ENCODE measurements at places on chromosomes 2 and 18.

- no peak for DNase-seq
Observed at GRCh38 chr2:33277002-33277426, 199.4 kb upstream of the RASGRP3 start.

- DNase-seq = no peak
Observed at GRCh38 chr2:196233021-196233804, 61.8 kb upstream of the STK17B start.

GRCh38 chr2:75728614-75729419, 18.1 kb upstream of the GCFC2 start:
- DNase-seq = no peak

DNA sequence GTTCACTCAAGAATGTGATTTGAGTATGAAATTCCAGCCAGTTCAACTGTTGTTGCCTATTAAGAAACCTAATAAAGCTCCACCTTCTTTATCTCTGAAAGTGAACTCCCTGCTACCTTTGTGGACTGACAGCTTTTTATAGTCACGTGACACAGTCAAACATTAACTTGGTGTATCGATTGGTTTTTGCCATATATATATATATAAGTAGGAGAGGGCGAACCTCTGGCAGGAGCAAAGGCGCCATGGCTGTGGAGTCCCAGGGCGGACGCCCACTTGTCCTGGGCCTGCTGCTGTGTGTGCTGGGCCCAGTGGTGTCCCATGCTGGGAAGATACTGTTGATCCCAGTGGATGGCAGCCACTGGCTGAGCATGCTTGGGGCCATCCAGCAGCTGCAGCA, at the start of gene UGT1A1:
Gene UGT1A1, plus strand, starts transcription at position 228 of the 400 bp plus-strand sequence. Its CDS starts 18 bp downstream, at position 246.
- DNase-seq = no peak

GRCh38 chr2:66430505-66431273, 4.2 kb upstream of the MEIS1 start:
- DNase-seq = no peak

- DNase-seq = no peak
Observed at GRCh38 chr2:65392609-65393008, 39.8 kb downstream of the SPRED2 start.

DNA sequence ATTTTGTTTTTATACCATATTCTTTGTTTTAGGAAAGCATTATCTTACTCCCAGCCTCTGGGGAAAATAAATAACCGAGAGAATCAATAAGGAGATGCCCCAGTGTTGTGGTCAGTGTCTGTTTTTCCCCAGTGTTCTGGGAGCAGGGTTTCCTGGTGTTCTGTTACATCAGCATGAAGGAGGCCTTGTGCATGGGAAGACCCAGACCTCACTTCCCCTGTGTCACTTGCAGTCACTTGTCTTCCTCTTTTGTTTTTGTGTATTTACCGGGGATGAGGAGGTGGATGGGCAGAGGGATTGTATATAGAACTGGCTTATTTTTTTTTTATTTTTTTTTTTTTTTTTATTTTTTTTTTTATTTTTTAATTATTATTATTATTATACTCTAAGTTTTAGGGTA, 45.0 kb upstream of the MGAT5 start:
- no peak for DNase-seq

- no peak for DNase-seq
Observed at GRCh38 chr2:226423498-226423960, 376.1 kb downstream of the IRS1 start.

DNA sequence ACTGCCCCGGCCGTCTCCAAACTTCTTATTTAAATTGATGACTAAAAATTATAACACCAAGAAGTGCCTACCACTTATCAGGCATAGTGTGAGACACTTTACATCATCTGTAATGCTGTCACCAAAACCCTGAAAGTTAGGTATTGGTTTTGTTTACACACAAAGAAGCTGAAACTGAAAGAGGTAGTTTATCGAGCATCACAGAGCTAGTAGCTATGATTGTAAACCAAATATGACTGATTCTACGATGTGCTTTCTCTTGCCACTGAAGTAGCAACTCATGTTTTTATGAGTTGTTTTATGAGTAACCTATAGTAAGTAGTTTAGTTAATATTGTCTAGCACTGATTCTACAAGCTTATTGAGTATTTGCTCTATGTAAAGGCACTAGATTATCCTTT, 31.5 kb downstream of the DYNC1I2 start:
- DNase-seq = no peak

DNA sequence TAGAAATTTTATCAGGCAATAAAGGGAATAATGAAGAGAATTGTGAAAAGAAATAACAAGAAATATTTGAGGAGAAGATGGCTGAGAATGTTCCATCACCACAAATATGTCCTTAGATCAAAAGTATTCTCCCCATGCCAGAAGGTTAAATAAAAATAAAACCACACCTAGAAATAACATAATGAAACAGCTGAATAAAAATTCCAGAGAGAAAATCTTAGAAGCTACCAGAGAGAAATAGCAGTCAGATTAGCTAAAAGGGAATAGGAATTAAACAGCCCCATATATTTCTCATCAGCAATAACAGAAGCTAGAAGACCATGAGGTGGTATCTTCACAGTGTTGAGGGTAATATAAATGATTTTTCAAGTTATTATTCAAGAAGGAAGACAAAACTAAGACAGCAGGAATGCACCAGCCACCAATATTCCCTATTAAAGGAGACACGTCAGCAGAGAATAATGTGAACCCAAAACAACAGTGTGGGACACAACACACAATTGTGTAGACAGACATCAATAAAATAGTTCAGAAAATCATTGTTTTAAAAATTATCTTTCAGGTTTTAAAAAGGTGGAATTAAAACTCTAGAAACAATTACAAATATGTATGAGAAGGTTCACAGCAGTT, 82.0 kb upstream of the NEDD4L start:
- no peak for DNase-seq

DNA sequence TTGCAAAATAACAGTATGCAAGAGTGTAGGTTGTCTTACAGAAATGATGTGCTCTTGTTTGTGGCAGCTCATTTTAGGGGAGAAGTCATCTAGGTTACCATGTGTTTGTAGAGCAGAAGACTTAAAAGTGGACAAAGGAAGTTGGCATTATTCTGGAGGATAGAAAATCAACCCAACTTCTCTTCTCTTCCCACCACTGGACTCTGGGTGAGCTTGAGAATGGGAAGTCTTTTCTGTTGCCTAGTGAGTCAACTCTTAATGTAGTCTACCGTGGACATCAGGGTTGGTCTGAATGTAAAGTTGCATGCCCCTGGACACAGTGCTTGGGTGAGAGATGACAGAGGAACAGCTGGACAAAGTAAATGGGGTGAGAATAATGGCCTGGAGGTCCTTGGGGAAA, 98.3 kb downstream of the FMNL2 start:
- no peak for DNase-seq

DNA sequence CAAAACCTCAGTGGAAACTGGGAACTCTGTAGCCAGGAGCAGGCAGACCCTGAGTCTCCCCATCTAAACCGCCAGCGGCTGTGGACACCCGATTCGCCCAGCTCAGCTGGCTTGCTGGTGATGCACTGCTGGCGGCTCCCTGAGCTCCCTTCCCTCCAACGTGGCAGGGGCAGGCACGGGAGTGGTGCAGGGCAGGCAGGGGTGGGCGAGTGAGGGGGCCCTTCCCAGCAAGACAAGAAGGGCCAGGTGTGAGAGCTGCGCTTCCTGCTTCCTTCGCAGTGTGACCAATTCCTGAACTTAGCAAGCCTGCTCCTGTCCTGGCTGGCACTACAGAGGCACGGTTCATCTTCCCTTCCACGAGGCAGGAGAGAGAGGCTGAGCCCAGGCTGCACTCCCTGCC, 12.3 kb upstream of the SEMA4C start:
- no peak for DNase-seq

DNA sequence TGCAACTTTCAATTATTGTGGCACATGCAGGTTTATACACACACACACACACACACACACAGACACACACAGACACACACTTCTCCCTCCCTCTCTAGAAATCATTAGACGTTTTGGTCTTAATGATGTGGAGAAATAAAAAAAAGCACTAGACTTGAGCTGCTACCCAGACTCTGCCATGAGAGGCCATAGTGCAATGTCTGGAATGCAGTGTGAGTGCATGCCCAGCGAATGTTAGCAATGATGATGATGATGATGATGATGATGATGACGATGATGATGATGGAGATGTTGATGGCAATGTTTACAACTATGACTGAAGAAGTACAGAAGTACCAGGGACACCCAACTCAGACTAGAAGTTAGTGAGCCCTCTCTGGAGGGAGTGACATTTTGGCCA, 23.8 kb upstream of the KLHL29 start:
- no peak for DNase-seq

DNA sequence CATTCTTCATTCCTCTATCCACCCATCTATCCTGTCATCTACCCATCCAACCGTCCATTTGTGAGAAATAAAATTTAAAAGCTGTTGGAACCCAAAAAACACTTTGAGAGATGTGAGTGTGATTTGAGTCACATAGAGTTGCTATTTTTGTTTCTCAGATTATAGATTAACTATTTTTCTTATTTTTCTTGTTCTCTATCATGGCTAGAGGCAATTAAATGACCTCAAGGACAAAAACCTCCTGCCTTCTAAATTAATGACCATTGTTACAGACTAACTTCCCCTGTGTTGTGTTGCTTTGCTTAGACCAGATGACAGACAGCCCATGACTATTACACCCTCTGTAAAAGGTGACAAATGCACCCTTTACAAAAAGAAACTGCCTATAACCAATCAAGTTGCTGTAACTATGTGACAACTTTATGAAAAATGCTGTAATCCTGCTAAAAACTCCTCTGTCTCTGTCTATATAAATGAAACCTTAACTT, 207.9 kb upstream of the CXCR4 start:
- DNase-seq = no peak

- DNase-seq = no peak
Observed at GRCh38 chr2:224816816-224817215, 100.7 kb upstream of the CCDC195 start.

DNA sequence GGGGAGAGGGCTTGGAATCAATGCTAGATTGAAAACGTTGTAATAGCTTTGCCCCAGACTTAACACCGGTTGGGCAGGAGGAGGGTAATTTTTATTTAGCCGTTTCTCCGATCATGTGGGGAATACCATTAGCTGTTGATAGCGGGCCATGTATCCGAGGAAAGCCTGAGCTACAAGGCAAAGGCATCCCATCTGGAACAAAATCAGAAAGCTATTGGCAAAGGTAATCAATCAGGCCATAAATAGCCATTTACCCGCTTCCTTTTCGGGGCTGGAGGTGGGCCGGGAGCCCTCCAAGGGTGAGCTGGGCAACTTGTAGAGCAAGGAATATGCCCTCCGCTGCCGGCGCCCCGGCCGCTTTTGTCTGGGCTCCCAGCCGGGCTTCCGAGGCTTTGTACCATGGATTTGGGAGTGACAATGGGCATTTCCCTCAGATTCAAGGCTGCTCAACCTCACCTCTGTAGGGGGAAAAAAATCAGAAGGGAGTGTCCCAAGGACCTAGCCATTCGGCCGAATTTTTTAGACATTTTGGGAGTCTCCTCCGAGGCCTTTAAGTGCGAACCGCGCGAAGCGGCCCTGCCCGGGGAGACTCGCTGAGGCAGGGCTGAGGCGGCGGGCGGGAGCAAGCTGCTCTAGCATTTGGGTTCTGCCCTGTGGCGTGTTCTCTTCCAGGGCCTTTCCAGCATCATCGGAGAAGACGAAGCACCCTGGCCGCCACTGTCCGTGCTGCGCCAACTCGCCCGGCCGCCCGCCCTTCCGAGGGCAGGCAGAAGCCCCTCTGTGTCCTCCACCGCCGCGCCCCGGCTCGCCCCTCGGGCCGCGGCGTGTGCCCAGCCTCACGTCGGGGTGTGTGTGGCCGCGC, 1.1 kb upstream of the HOXD9 start:
- no peak for DNase-seq

DNA sequence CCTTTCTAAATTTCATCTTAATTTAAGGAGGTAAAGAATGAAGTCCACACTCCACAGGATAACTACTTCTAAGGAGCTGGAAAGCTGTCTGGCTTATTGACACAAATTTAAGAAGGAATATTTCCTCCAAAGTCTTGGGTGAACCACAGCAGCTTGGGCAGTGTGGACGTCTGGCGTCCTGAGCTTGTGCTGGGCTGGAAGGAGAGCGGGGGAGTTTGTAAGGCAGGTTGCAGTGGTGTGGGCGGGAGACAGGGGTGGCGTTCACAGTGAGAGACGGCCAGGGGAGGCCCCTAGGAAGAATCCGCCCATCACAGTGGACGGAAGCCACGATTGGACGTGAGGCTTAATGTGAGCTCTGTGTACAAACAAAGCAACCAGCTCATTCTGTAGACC, 25.7 kb downstream of the ADI1 start:
- DNase-seq = no peak

GRCh38 chr18:6745504-6746031, 16.1 kb downstream of the ARHGAP28 start:
- DNase-seq = no peak

GRCh38 chr2:167100506-167100905, 212.2 kb downstream of the XIRP2 start:
- no peak for DNase-seq
